Activated CD4-positive, alpha-beta T cell treated with anti-CD3 and anti-CD28 coated beads for 1 hour (primary cell): ENCODE measurements at places on chromosomes 2 and 18.

GRCh38 chr2:229164545-229165249, 106.4 kb downstream of the PID1 start:
- no peak for DNase-seq

- no peak for DNase-seq
Measured at GRCh38 chr2:166091439-166091838, 36.4 kb downstream of the SCN1A start.

GRCh38 chr2:43010438-43011157, 215.8 kb downstream of the ZFP36L2 start:
- no peak for DNase-seq

- DNase-seq, result no peak
Measured at GRCh38 chr2:75729861-75730260, 19.1 kb upstream of the GCFC2 start.

GRCh38 chr2:28547223-28547860, 51.5 kb downstream of the PLB1 start:
- no peak for DNase-seq

DNA sequence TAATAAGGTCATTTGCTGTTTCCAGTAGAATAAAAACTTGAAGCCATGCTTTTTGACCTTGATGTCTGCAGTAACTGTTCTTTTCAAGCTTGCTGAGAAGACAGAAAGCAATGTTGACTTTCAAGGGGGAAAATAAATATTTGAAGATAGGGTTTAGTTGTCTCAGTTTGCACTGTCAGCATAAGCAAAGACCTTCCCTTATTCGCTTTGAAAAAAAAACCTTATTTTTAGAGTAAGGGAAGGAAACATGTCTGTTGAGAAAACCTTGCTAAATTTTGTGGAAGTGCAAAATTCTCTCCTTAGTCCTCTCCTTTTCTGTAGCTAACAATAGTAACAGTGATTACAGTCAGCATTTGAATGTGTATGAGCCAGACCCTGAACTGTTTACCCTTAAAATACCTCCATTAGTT, 43.1 kb downstream of the MAP4K4 start:
- DNase-seq, result no peak

DNA sequence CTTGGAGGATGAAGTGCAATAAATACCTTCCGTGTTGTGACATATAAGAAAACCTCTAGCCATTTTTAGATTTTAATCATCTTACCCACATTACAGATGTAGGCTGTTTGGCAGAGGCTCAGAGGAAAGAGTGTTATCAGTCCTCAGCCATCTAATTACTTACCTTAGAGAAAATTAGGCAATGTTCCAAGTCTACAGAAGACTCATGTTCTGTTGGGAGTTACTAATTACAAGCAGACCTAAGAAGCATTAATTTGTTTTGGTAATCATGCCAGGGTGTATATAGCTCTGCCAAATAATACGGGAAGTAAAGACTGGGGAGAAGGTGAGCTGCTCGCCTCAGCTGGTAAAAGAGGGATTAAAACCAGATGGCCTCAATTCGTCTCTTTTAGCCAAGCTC, 125.8 kb upstream of the PGAP1 start:
- no peak for DNase-seq

DNA sequence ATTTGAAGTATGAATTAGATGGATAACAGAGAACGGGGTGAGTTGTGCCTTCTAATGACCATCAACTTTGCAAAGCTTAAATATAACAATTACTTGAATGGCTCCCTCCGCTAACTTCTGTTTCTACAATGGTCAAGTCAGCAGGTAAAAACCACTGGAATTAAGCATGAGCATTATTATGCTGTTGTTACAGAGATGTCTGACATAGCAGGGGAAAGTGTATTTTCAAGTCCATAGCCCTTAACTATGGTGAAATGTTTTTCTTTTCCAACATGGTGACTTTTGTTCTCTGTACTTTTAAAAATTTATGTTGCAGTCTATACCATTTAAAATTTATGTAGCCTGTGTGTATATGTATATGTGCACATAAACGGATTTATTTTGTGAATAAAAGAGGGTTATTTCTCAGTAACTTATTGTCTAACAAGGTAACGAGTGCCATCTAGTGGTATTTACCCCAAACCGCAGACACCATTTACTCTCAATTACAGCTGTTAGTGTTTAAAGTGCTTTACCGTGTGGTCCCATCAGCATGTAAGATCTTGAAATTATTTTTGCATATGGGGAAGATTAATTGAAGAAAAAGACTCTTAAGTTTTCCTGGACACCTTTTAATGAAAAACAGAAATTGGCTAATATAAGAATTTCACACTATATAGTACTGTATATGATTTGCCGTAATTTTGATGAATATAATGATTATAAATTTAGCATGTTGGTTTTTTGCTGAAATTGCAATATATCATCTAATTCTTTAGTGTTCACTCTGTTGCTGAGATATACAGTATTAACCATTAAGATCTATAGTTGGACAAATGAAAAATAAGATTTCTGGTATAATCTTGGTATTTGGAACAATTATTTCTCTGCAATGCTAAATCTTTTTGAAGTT, 78.2 kb downstream of the UBE2E3 start:
- no peak for DNase-seq

DNA sequence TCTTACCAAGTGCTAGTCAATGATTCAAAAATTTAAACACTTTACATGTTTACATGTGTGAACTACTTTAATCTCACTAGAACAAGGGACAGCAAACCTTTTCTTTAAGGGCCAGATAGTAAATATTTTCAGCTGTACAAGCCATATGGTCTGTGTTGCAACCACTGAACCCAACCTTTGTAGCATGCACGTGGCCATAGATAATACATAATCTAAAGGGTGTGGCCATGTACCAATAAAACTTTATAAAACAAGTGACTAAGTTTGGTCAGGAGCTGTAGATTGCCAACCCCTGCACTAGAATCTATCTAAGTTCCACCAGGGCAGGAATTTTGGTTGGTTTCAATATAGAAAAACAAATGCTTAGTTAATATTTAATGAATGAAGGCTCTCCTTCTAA, 18.4 kb upstream of the SPRED2 start:
- DNase-seq, result no peak

DNA sequence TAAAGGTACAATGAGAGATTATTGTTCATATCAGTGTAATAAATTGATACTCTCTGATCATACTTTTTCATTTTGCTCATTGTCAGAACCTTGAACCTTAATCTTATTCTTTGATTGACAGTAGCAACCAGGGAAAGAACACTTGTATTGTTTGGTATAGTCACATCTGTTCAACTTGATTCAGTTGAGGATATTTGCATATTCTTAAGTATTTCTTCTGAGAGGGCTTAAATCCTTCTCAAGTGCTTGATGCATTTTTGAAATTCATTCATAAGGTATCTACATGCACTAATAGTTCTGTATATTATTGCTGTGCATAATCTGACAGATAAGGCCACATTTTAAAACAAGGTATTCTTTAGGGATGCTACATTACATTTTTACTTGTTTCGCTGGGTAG, 118.9 kb downstream of the EHBP1 start:
- DNase-seq, result no peak

DNA sequence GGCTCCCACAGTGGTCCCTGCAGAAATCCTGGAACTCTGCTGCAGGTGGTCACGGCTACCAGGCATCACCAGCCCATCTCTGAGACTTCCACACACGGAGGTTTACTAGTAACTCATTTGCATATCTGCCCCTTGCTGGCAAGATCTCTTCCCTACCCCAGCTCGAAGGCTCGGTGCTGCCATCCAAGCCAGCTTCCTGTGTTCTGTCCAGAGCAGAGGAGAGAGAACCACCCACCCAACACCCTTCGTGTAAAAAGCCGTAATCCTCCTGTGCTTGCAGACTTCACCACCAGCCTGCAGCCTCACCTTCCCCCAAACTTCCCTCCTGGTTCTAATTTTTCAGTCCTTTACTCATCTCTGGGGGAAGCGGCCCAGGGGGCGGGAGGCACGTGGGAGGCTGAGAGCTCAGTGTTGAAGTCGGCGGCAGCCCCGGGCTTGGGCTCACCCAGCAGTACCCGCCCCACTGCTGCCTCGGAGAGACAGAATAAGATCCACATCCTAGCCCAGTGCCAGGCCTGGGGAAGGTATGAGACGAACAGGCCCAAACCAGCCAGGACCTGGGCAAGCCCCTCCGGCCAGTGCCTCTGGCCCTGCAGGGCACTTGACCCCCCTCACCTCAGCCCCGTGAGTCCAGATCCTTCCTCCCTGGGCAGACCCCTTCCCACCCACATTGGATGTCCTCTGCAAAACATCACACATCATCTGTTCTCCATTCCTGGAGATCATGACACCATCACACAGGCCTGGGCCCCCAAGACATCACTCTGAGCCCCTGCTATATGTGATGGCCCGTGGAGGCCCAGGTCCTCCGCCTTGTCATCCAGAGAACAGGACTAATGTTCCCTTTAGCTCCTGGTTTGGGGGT, 145.8 kb upstream of the ID2 start:
- DNase-seq, result no peak

- DNase-seq, result no peak
Measured at GRCh38 chr2:22261165-22261564, 1123.8 kb upstream of the KLHL29 start.

- DNase-seq, result no peak
Measured at GRCh38 chr2:170869036-170869435, 52.3 kb downstream of the GAD1 start.

GRCh38 chr2:204880928-204881327, 335.7 kb downstream of the PARD3B start:
- DNase-seq, result no peak

GRCh38 chr18:5103286-5103685, 93.8 kb downstream of the AKAIN1 start:
- no peak for DNase-seq

- no peak for DNase-seq
Measured at GRCh38 chr2:218810256-218810655, 21.3 kb downstream of the PRKAG3 start.
